IMR-90 (cell line): ENCODE measurements at places on chromosomes 1 and 21. TPM values are rescaled to one million over a fixed set of nuclear protein-coding genes. Genes with fewer than 3 reads are reported as not detected.

DNA sequence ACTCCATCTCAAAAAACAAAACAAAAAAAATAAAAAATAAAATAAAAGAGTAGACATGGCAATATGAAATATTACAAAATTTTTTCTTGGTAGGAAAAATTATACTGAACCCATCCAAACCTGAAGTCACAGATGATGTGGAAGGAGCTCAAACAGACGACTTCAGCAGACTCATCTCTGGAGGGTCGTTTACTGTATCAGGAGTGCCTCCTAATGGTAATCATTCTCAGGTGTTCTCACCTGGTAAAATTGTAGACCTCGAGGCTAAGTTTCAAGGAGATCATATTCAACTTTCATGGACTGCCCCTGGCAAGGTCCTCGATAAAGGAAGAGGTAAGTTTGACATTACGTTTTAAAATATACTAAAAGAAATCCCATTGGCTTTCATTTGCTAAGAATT, 54.3 kb upstream of the SH3GLB1 start:
- no peak for DNase-seq

DNA sequence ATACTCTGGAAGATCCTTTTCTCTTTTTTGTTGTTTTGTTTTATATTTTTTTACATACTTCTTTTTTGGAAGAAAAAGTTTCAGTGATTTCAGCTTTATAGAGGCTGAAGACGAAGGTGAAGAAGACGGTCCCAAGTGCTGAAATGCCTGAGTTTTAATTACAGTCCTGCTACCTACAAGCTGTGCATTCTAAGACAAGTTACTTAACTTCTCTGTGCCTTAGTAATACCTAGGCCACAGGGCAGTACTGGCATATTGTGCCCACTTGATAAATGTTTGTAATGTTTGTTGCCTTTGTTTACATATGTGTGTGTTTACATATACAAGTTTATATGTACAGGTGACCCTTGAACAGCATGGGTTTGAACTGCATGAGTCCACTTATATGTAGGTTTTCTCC, 56.3 kb upstream of the ANGPTL3 start:
- no peak for DNase-seq

The MYCL gene
- 0.56 and 0.72 TPM in 2 replicates for total RNA-seq

DNA sequence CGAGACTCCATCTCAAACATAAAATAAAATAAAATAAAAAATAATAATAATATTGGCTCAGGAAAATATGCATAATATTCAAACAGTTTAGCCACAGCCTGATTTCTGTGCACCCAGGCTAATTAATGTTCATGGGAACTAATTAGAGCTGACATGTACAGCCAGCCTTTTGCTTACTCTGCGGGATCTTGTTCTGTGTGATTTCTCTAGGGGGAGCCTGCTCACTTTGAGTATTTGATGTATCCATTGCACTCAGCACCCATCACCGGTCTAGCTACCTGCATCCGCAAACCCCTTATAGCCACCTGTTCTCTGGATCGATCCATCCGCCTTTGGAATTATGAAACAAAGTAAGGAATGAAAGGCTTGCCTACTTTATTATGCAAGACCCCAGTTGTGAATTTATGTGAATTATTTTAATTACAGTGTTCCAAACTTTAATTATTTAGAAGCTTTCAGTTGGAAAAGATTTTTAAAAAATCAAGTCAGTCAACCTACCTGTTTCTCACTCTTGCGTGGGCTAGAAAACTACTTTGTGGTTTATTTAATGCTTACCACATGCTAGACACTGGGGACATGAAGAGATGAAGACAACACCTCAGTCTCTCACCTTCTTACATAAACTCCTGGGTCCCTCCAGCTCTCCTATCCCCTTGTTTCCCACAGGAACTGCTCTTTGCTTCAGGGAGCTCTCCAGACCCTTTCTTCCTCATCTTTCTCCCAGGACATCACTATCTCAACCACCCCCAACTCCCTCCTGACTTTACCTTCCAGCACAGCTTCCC, 25.4 kb downstream of the CFAP57 start:
- no peak for DNase-seq

DNA sequence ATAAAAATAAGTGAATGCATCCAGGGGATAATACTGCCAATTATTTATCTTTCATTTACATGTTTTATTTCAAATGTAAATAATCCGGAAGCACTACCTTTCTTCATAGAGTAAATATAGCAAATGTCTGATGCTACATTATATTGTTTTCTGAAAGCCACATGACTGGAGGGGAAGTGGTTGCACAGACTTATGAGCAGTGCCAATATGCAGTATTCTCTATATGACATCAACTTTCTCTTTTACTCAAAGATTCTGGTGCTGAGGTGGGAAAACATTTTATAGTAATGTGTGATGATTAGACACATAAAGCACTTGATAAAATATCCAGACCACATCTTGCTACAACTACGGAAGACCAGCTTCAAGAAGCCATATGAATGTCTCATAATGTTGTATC, 314.7 kb downstream of the NEGR1 start:
- DNase-seq: no peak

The NPL gene
- 0.36 and 0.83 TPM in 2 replicates for total RNA-seq

The KIF14 gene
- total RNA-seq: 4.7 and 10.8 TPM in 2 replicates

The PRKAB2 gene
- total RNA-seq: 8.4 and 10.6 TPM in 2 replicates

GRCh38 chr21:16072221-16072620, 342.4 kb downstream of the USP25 start:
- no peak for DNase-seq

GRCh38 chr21:37210130-37210529, 57.0 kb downstream of the VPS26C start:
- no peak for DNase-seq

The FMO4 gene
- total RNA-seq: 0.36 and 0.56 TPM in 2 replicates

DNA sequence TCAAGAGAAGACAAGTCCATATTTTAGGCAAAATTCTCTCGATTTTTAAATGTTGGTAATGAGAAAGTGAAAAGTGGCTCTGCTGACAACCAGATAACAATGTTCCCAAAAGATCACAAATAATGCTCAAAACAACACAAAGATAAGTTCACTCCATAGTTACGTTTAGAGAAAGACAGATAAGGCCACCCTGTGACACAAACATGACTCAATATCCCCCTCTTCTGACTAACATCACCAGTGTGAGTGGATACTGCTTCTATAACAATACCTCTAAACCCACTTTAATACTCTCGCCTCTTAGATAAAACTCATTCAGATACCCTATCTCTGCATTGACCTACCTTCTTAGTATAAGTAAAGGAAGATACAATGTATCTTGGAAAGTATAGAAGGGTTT, 51.2 kb upstream of the RGS7 start:
- peak; percentile 43 for DNase-seq

DNA sequence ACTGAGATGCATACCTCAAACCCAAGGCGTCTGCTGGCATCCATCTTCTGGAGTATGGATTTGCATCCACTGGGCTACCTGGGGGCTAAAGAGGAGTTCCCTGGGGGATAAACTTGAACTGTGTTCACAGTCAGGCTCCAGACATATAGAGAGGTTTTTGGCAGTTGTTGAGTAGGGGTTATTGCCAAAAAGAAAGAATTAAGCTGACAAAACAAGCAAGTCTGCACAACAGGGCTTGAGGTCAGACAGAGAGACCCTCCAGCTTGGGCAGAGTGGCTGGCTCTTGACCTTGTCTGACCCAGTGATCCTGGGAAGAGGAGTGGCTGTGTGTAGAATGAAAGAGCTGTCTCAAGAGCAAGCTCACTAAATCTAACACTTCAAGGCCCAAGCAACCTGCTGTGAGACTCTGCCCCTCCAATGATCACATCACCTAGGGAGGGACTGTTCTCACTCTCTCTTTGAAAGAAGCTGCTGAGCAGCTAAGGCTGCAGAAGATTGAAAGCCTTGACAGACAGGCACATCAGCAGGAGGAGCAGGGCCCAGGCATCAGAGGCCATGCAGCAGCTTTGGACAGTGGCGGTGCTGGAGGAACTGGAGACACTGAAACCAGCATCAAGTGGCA, 61.5 kb downstream of the SYT2 start:
- no peak for DNase-seq

The RNF115 gene
- 22.5 and 22.9 TPM in 2 replicates for total RNA-seq

- peak; percentile 29 for DNase-seq
Observed at GRCh38 chr1:27785781-27786455, 12.9 kb downstream of the STX12 start.

DNA sequence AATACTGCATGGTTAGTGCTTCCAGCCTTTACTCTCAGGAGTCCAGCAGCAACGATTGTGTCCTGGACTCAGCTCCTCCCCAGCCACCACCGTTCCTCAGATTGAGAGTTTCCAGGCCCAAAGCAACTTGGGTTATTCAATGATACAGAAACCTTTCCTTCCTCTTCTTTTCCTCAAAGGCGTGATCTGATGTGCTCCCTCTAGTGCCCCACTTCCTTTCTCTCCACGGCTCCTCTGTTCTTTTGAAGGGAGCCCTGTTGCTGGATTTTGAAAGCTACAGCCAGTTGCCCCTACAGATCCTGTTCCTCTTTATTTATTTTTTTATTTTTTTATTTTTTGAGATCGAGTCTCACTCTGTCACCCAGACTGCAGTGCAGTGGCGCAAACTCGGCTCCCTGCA, 14.1 kb downstream of the CRP start:
- no peak for DNase-seq

- DNase-seq: no peak
Observed at GRCh38 chr1:213947200-213947801, 40.5 kb upstream of the PROX1 start.

The BMP8B gene
- total RNA-seq: not detected in 2 replicates

DNA sequence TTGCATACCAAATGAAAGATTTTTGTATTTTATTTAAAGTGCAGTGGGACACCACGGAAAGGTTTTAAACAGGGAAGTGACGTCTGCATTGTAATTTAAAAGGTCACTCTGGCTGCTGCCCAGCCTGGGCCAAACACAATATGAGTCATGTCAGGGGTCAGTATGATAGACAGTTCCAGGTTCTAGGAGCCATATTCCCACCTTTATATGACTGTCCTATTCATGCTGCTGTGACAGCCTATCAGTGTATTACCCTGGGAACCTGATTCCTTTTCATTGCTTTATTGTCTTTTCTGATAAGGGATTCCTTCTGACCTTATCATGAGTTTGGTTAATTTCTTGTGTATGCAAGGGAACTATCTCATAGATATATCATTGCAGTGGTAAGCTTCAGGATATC, 5.3 kb downstream of the VANGL1 start:
- peak; percentile 28 for DNase-seq

The C4BPB gene
- not detected in 2 replicates for total RNA-seq
